ENCODE measurements at places on chromosomes 11 and 22.

DNA sequence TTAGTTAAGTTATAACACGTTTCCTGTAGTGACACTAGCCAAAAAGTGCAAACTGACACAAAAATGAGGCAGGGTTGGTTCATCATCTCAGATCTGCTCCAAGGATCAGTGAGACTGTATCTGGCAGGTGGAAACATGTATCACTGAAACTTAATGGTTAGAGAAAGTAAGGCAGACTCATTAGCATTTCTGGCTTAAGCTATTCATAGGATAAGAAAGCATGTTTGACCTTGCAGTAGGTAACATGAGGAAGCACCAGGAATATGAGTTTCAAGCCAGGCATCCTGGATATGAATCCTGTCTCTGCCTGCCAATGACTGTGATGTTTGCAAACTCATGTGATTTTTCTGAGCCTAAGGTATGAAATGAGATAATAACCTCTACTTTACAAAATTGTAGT is 732.1 kb downstream of the NELL1 start:
- DNase-seq = no peak

GRCh38 chr22:30572840-30573593 is 1.4 kb downstream of the GAL3ST1 start:
- no peak for DNase-seq

- DNase-seq = no peak
Measured at GRCh38 chr11:420054-420910, 5.5 kb upstream of the SIGIRR start.

DNA sequence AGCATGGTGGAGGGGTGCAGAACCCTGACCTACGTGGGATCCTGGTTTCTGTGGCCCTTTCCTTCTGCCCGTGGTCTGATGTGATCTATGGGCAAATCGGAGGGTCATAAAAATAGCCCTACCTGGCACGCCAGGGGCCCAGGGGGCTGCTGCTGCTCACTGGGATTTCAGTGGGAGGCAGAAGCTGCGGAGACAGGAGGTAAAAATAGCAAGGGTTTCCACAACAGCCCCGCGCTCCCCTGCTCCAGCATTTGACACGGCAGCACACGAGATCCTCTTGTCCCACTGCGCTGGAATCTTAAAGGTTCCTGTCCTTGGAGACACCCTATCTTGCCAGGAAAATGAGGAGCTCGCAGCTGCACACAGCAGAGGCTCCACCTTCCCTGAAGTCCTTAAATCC is 321.2 kb downstream of the CTTN start:
- no peak for DNase-seq

DNA sequence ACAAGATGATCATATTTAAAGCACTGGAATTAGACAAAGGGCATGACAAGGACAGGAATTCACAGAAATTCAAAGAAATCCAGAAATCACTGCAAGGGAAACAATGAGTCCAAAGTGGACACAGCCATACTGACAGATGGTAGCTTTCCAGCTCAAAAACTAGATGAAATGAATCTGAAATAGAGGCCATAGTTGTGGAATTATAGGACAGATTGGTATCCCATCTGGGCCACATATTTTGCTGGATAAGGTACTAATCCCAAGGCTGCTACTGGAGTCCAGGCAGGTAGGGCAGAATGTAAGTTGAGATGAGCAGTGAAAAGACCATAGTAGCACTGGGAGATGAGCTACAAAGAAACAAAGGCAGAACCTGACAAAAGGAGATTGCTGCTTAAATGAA is 258.3 kb upstream of the ANO3 start:
- DNase-seq = no peak

- DNase-seq = no peak
Measured at GRCh38 chr22:39601180-39601535, 30.6 kb downstream of the CACNA1I start.

- DNase-seq = no peak
Measured at GRCh38 chr22:43550024-43550620, 138.3 kb downstream of the MPPED1 start.

- DNase-seq = no peak
Measured at GRCh38 chr11:101441747-101442146, 142.1 kb downstream of the TRPC6 start.

GRCh38 chr11:30511408-30511807 is 74.7 kb downstream of the MPPED2 start:
- no peak for DNase-seq

- DNase-seq = no peak
Measured at GRCh38 chr22:50256258-50256862, 5.1 kb downstream of the MAPK12 start.
